ENCODE measurements at places on chromosomes 16 and 17. TPM values are rescaled to one million over a fixed set of nuclear protein-coding genes. Genes with fewer than 3 reads are reported as not detected.

ANTKMT gene
- 33.3 TPM for polyA plus RNA-seq

DNAI2 gene
- polyA plus RNA-seq = not detected

ETV4 gene
- polyA plus RNA-seq = 2.6 TPM

CDH13 gene
- 53.6 TPM for polyA plus RNA-seq

FBXL16 gene
- 0.29 TPM for polyA plus RNA-seq

ARHGAP44 gene
- 0.33 TPM for polyA plus RNA-seq

ATP2A1 gene
- polyA plus RNA-seq = 0.10 TPM
